ENCODE measurements at places on chromosomes 7 and 10.

GRCh38 chr7:98877692-98878364 lies 504 bp upstream of the TRRAP start:
- DNase-seq: no peak

- DNase-seq: no peak
Measured at GRCh38 chr10:132607961-132608495, 70.4 kb downstream of the INPP5A start.

DNA sequence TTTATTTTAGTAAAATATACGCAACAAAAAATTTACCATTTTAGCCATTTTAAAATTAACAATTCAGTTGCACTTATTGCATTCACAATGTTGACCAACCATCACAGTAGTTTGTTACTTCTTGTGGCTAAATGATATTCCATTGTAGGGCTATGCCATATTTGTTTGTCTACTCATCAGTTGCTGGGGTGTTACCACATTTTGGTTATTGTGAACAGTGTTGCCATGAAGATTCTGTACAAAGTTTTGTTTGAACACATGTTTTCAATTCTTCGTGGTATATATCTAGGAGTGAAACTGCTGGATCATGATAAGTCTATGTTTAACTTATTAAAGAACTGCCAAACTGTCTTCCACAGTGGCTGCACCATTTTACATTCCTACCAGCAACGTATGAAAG lies 46.3 kb upstream of the ZNF365 start:
- DNase-seq: no peak

GRCh38 chr10:13945390-13946208 lies 358.8 kb downstream of the PRPF18 start:
- no peak for DNase-seq

- no peak for DNase-seq
Measured at GRCh38 chr10:128017822-128018221, 108.4 kb downstream of the MKI67 start.

GRCh38 chr7:42753811-42754363 lies 158.0 kb downstream of the C7orf25 start:
- no peak for DNase-seq

DNA sequence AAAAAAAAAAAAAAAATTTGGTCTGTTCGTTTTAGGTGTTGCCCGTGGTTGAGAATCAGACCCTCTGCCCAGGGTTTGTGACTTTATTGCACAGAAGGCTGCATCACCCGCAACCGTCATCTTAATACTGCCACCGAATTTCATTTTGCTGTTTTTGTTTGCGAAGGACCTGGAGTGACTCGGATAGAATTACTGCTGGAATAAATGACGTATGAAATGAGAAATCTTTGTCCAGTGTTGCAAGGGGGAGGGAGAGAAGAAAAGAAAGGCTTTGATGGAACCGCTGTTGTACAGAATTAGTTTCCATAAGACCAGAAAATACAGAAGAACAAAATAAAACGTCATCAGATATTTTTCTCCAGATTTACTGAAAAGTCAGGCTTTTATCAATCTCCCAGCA lies 103.3 kb downstream of the GALNT17 start:
- no peak for DNase-seq

DNA sequence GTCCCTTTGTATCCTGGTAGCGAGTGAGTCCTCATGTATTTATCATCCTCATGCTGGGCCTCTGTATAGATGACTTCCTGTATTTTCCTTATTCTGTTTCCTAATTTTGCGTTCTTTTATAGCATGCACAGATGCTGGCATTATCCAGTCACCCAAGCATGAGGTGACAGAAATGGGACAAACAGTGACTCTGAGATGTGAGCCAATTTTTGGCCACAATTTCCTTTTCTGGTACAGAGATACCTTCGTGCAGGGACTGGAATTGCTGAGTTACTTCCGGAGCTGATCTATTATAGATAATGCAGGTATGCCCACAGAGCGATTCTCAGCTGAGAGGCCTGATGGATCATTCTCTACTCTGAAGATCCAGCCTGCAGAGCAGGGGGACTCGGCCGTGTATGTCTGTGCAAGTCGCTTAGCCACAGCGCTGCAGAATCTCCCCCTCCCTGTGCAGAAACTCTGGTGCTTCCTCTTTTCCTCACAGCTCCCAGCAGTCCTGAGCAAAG lies 183.1 kb upstream of the PRSS58 start:
- peak; percentile 26 for DNase-seq

- peak; percentile 75 for DNase-seq
Measured at GRCh38 chr10:94320285-94320914, 42.3 kb downstream of the NOC3L start.

DNA sequence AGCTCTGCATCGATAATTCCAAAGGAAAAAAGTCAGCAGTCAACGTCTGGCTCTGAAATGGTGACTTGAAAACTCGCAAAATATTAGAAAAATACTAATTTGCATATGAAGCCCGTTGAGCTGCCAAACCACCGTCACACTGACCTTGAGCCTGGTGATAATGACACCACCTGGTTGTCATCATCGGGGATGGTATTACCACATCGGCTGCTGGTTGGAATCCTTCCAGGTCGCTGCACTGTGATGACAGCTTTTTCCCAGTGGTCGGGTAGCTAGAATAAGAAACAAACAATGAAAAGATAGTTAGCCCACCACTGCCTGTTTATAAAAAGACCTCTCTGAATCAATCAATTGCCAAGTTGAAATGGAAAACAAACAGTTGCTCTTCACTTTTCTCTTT lies 41.6 kb downstream of the LAMB1 start:
- DNase-seq: no peak

DNA sequence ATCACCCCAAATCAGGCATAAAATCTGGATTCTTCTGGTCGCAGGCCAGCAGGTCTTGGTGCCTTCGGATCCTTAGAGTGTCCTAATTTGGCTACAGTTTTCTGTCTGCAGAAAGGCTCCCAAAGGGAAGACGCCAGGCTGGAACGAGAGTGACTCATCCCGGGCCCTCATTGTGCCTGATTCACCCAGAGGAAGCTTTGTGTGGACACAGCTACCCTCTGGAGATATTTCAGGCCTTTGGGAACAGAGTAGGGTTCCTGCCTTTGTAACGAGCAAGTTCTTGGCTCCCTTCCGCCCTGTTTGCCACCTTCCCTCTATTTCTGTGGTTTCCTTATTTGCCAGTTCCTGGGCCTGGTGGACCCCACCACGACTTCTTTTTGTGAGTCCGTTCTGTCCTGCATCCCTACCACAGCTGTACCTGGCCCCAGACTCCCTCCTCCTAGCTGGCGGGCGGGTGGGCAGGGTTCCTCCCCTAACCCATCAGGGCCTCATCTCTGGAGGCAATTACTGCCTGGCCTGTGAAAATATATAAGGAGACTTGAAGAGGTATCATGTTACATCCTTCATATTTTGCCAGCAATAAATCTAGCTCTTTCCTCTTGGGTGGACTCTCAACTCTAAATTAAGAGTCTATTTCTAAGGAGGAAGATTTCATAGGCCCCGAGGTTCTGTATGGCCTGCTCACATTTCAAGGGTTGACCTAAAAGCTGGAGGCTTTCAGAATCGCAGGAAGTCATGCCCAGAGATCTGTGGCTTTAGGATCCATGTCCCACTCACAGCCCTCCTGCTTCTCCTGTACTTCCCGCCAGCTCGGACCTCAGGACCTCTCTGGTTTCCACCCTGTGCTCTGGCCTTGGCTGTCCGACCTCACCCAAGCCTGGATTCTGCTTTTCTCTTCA lies 219.2 kb upstream of the ZNF32 start:
- DNase-seq: no peak

DNA sequence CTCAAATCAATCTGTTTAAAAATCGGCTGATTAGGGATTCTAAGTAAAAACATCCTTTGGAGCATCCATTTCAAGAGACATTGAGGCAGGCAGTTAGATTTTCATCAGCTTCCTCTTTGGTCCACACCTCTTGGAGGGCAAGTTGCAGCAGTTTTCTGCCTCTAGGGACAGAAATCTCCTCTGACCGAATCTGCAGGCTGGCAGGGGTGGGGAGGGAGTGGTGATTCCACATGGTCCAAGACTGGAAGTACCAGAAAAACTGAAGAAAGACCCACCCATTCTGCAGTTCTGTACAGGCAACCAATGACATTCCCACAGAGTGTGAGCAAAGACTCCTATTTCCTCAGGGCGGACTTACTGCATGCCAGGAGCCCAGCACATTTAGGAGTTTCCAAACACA lies 29.0 kb downstream of the FGFBP3 start:
- no peak for DNase-seq

- DNase-seq: no peak
Measured at GRCh38 chr7:22633286-22633953, 93.6 kb upstream of the IL6 start.

- DNase-seq: no peak
Measured at GRCh38 chr7:147564786-147565476, 1025.6 kb upstream of the C7orf33 start.

GRCh38 chr10:78794736-78795455 lies 273.9 kb upstream of the ZMIZ1 start:
- DNase-seq: no peak

DNA sequence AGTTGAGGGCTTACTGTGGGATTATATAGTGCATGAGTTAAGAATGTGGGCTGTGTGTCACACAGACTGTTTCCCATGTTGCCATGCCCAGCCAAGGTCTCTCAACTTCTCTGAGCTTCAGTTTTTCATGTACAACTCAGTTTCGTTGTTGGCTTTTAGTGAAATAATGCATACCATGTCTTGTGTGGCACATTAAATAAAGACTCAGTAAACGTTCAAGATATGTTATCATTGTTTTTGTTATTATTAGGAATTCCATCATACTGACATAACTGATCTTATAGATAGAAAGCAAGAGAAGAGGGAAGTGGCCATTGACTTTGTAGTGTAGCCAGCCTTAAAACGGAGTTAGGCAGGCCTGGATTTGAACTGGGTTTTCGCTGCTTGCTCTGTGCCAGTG lies 2.9 kb downstream of the CDK14 start:
- no peak for DNase-seq

GRCh38 chr7:23373151-23374004 lies 74.2 kb downstream of the MALSU1 start:
- peak; percentile 48 for DNase-seq

DNA sequence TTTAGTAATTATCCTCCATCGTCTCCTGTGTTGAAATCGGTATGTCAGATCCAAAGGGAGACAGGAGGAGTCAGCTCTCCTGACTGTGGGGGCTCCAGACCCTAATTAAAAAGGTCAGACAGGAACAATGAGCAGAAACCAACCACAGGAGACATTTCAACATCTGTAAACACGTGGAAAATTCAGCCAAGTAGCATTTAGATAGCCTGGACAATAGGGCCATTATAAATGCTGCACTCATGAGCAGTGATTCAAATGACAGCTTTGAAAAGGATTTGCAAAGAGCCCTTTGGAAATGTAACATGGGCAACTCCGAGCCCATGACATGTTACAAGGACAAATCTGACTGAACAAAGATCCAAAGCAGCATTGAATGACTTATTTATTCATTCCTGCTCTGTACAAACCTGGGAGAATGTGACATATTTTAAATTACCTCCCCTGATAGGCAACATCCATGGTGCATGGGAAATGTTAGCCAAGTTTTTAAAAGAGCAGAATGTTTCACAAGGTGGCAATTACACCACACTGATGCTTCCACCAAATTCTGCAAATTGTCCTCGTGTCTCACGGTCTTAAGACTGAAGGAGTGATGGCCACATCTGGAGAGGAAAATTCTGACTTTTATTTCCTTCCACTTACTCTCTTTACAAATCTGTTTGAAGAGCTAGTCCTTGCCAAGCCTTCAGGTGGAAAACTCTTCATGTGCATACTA lies 113.3 kb upstream of the KMT2E start:
- no peak for DNase-seq

DNA sequence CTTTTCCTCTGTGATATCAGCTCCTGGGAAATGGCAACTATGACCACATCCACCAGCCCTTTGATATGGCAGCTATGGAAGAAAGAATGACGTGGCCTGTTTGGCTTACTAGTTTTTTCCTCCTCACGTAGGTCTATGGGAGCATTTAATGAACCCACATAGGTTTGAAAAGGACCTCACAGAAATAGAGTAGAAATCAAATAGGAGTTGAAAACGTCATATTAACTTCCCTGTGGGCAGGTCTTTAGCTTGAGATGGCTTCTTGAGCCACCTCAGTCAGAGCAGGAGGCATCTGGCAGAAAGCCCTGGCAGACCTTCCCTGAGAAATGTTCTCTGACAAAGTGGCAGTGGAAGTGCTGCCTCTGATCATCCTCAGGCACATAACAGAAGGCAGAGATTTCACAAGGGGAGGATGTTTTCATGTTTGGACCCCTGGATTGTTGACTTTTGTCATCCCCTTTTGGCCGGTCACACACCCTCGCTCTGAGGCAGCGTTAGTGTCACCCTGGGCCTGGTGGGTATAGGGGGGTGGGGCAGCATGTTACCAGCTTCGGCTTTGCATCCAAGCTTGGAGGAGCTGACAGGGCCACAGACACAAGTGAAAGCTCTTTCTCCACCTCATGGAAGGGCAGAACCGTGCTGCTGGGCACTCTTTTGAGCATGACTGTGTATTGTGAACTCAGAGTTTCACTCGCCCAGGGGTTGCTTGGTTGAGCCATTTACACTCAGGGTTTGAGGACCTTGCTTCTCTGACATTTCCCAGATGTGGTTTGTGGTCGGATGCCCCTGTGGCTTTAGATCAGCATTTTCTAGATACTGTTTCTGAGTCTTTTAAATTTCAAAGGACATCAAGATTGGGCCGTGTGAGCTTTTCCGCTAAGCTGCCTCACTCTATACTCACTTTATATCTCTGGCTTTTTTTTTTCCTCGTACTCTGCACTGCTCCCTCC lies 184.2 kb downstream of the STK31 start:
- peak; percentile 67 for DNase-seq

GRCh38 chr10:78852466-78853240 lies 216.1 kb upstream of the ZMIZ1 start:
- peak; percentile 13 for DNase-seq
